Stimulated activated CD8-positive, alpha-beta memory T cell treated with anti-CD3 and anti-CD28 coated beads, Interleukin-15, amount 100 ng/mL, for 48 hours (primary cell): ENCODE measurements at places on chromosomes 7 and 10.

DNA sequence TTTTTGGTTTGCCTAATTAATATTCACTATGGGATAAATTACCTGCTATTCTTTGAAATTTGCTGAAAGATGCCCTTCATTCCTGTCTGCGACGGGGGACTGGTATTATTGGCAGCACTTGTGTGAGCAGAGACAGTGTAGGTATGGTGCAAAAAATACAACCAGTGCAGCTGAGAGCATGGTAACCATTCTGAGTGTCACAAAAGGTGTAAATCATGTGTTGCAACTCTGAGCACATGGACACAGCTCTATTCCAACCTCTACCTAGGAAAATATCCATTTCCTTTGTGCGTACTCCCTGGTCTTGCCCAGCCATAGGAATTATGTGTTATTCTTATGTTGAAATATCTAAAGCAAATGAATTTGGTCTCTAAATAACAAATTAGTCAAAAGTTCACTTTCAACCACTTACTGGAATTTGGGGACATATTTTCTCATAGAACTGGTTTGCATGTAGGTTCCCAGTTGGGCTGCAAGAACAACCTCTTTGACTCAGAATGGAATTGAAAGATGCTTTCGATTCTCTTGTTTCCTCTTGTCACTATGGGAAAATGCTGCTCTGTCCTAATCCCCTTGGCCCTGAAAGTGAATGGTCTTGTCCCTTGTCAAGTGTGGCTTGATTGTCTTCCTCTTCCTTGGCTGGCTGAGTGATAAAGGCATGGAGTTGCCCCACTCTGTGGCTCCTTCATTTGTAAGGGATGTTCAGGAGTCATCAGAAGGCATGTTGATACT lies 57.0 kb downstream of the CELF2 start:
- no peak for DNase-seq

DNA sequence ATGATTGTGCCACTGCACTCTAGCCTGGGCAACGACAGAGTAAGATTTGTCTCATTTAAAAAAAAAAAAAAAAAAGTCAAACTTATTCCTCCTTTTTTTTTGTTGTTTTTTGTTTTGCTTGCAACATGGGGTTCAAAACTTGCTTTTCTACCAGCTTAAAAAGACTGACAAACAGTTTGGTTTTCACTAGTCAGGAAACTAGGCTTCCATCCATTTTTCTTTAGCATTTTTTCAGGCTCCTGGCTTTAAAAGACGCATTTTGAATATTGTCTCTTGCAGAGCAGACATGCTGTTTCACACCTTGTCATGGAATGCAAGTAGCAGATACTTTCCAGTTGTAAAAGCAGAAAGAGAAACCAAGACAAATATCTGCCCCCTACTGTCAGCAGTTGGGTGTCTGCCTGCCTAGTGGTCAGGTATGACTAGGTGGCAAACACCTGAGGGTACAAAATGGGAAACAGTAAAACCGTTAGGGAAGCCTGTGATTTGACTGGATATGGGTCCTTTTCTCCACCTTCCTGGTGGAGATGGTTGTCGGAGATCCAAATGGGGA lies 139.9 kb downstream of the CCDC71L start:
- DNase-seq = no peak

- no peak for DNase-seq
Measured at GRCh38 chr10:28587270-28587969, 54.5 kb downstream of the WAC start.

- no peak for DNase-seq
Measured at GRCh38 chr10:31604096-31604495, 285.1 kb downstream of the ZEB1 start.

DNA sequence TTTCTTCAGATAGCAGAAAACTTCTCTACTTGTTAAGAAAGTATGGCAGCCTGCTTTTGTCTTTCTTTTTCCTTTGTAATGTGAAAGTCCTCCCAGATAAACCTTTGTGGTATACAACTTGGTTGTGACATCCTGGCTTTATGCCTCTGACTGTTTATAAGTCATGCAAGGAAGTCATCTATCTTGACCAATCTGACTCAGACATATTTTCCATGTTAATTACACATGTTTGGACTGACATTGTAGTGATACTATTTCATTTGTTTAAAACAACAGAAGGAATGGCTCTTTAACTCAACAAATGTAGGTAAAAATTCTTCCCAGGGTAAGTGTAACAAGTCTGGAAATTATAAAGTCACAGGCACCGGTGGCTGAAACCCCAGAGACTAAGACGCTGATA lies 341.6 kb upstream of the MEOX2 start:
- no peak for DNase-seq

GRCh38 chr10:17473228-17473950 lies 19.0 kb upstream of the ST8SIA6 start:
- no peak for DNase-seq

DNA sequence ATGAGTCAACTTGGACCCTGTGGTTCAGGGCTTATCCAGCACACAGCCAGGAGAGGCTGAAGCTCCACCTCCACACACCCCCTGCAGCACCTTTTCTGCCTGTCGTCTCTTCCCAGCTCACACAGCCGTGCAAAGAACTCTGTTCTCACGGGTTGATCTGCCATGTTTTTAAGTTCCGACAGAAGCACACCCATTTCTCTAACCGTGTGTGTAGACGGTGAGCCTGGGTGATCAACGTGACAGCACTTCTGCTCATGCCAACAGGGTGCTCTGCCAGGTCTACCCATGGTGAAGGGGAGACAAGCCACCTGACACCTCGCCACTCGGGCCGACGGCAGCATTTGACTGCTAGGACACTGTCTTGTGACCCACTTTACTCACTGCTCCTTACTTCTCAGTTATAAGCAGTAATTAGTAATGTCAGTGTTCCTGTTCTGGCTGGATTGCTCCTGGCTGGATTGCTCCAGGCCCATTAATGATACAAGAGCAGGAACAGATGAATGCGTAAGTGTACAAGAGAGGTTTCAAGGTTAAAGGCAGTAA lies 90.5 kb downstream of the RNF216 start:
- no peak for DNase-seq
